NCI-H1105 treated with DMSO at 0.1 percent for 48 hours (cell line): ENCODE measurements at places on chromosomes 2 and 18.

DNA sequence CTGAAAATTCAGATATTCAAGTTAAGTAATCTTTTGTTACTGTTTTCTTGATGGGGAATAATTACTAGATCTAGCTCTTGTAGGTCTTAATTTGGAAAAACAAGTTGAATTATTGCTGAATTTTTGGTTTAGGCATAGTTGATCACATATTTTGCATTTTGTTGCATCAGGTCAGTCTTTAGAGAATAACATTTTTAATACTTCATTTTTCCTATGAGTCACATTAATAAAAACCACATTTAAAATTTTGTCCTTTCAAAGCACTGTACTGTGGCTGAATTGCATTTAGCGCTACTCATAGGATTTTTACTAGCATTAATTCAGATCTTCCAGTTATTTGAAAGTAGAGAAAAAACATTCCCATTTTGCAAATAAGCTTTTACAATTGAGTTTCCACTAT is 23.2 kb downstream of the MAP4K4 start:
- DNase-seq: no peak

GRCh38 chr18:32542221-32542798 is 71.6 kb upstream of the GAREM1 start:
- no peak for DNase-seq

- DNase-seq: no peak
Measured at GRCh38 chr2:1480671-1481076, 67.4 kb downstream of the TPO start.

GRCh38 chr2:41927581-41928264 is 120.1 kb upstream of the PKDCC start:
- no peak for DNase-seq

DNA sequence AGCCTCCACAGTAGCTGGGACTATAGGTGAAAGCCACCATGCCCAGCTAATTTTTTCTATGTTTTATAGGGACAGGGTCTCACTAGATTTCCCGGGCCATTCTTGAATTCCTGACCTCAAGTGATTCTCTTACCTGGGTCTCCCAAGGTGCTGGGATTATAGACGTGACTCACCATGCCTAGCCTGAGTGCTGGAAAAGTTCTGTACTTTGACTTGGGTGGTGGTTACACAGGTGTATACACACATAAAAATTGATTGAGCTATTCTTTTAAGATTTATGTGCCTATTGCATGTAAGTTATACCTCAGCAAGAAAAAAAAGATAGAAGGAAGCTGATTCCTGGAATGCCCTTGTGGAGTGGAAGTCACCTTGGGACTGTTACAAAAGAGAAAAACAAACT is 34.8 kb upstream of the KCNF1 start:
- no peak for DNase-seq

DNA sequence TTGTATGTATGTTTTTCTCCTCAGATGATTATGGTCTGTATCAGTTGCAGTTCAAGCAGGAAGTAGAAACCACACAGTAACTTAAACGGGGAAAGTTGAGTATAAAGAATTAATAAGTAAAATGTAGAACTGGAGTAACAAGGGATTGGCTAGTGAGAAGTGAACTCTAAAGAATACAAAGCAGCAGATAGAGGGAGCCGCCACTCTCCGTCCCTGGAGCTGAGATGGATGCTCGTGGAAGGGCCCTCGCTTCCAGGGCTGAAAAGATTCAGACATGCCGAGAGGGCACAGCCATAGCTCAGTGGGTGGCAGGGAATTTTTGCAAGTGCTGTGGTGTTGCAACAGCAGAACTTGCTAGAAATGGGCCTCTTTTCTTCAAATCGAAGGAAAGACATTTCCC is 155.8 kb downstream of the COL6A3 start:
- DNase-seq: no peak

GRCh38 chr2:71887196-71887595 is 260.5 kb downstream of the CYP26B1 start:
- no peak for DNase-seq

GRCh38 chr2:236768393-236769140 is 198.9 kb downstream of the ACKR3 start:
- DNase-seq: no peak

DNA sequence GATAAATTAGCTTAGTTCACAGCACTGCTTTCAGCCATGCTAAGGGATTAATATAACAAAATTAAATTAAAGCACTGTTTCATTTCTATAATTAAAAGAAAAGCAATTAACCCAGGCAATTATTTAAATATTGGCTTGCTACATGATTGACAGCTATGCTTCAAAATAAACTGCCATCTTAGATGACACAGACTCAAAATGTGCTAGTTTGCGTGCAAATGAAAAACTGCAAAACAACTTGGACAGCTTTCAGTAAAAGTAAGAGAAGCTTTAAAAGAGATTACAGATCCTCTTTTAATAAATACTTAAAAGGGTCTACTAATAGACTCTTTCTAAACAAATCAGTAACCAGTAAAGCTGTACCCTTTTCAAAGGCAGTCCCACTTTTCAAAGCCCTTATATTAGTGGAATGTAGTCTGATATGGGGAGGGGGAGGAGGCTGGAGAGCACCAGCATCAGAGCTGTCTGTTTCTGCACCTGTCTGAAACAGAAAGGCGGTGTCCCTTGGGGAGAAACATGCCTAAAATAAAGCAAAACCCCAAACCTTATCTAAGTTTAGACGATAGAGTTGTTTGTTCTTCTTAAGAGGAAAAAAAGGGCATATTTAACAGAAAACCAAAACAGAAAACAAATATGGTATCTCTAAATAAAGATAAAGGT is 20.8 kb downstream of the EIF2AK3 start:
- DNase-seq: no peak

DNA sequence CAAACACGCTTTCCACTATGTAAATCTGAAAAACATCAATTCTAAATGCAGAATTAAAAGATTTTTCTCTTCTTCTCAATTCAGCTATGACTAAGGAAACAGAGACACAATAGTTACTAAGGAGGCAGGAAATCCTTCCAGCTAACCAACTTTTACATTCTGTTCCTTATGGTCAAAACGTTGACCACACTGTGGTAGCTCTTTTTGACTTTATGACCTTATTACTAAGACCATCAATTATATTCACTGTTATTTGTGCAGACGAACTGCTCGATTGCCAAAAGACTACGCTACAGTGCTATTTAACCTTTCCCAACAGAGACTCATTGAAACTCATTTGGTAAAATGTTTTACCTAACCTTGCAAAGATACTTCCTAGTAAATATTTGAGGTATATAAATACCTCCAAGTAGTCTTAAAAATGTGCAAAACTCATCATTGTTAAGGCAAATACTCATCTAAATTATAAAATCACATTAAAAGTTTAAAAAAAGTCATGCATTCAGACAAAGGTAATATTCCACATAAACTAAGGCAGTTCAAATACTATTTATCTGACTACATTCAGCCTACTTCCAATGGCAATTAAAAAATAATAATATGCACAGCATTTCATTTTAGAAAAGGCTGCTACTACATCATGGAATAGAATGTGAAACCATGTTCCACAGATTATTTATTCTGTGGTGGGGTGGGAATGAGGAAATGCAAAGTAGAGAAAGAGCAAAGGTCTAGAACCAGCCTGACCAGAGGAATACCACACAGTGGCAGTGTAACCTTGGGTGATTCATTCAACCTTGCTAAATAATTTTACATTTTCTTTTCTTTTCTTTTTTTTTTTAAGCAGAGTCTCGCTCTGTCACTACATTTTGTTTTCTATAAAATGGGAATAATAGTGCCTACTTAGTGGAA is 139.9 kb downstream of the THADA start:
- DNase-seq: no peak

DNA sequence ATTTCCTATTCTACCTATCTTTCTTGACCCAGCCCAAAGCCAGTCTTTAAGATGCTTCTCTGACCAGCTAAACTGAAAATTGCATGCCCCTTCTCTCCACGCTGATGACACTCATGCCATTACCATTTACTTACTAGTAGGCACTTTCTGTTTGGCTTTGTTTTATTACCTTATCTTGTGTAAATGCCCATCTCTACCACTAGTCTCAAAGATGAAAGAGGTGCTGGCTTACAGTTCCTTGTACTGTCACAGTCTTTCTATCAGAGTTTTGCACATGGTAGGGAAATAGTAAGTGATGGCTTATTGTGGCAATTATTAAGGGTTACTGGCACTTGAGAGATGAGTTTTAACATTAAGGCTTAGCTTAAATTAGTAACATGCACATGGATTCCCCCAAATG is 352.1 kb downstream of the RBM43 start:
- DNase-seq: no peak

- no peak for DNase-seq
Measured at GRCh38 chr18:56175330-56176001, 462.9 kb downstream of the TXNL1 start.

- no peak for DNase-seq
Measured at GRCh38 chr18:48933578-48934414, 17.0 kb downstream of the SMAD7 start.

DNA sequence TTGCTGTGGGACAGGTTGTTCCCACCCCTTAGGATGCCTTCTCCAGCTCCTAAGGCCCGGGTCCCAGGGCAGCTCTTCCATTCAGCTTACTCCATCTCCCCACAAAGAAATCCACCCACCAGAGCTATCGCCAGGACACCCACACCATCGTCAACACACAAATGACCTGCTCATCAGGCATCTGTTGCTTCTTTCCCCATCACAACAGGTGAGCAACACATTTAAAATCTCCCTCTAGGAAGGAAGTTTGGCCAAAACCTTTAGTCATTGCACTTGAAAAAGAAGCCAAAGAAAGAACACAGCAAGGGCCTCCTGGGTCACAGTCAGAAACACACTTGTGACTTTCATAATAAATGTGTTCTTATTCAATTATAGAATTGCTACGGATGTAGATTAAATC is 289.0 kb downstream of the PIEZO2 start:
- DNase-seq: no peak

GRCh38 chr2:235672720-235673119 is 178.9 kb downstream of the AGAP1 start:
- DNase-seq: no peak

- no peak for DNase-seq
Measured at GRCh38 chr2:163207693-163208370, 369.3 kb upstream of the KCNH7 start.

GRCh38 chr2:30934066-30934465 is 126.8 kb upstream of the CAPN13 start:
- no peak for DNase-seq

GRCh38 chr2:41926614-41927580 is 120.9 kb upstream of the PKDCC start:
- no peak for DNase-seq

DNA sequence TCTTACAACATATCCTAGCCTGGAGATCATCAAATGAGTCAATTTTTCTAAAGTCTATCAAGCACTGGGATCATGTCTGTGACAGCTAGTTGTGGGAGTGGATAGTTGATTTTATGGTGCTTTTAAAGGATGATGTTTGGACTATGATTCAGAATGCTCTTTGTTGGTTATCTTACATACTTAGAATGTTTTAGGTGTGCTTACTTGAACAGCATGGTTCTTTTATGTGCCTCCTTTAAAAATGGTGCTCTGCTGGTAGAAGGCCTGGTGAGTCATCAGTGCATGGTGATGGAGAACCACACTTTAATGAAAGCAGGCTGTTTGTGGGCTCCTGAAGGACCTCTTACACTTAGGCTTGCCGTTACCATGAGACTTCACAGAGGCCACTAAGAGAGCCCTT is 682.7 kb upstream of the FANCL start:
- DNase-seq: no peak

DNA sequence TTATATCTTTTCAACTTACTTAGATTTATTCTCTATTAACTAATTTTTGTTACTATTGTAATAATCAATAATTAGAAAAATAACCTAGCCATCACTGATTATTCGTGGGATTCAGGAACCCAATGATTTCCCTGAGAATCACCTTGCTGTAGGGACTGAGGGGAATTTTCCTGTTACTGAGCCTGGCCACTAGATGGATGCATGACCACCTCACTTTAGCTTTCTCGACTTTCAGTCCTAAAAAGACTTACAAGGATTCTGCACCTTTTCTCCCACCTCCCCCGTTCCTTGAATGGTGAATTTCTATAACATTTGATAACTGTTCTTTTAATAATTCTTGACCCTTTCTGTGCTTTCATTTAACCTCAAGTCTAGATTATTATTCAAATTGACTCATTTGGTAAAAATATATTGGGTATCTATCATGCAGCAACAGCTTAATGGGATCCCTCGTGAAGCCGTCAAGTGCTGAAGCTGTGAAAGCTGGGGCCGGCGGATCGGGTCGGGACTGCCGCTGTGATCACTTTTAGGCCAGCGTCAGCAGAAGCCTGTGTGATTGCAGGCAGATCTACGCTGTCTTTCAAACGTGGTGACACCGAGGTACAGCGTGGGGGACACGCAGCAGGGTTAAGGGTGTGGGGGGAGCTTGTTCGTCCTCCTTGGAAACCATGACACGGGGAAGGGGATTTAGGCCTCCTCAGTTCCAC is 38.8 kb upstream of the TMEM18 start:
- peak; percentile 1 for DNase-seq

- no peak for DNase-seq
Measured at GRCh38 chr2:205637320-205637602, 45.0 kb upstream of the NRP2 start.

DNA sequence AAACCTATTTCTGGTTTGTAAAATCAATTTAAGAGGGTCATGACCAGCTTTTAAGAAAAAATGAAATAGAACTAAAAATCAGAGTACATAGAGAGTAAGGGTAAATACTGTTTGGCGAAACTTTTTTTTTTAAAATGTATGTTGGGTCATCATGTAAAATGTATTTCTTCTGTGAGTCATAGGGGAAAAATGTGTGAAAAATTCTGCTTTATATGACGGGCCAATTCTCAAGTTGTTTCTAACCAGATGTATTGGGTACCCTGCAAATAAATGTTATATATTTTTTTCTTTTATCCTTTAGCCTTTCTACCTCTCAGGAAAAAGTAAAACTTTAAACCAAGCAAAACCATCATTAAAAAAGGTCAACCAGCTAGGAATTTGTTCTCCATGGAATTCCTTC is 13.9 kb downstream of the AFTPH start:
- DNase-seq: no peak

- DNase-seq: no peak
Measured at GRCh38 chr18:46754188-46754587, 2.7 kb downstream of the ST8SIA5 start.
